IgD-negative memory B cell (primary cell): ENCODE measurements at places on chromosomes 2 and 18. TPM values are rescaled to one million over a fixed set of nuclear protein-coding genes. Genes with fewer than 3 reads are reported as not detected.

RGPD3 gene
- 0.06 TPM for polyA plus RNA-seq

DSG2 gene
- not detected for polyA plus RNA-seq

SCG2 gene
- not detected for polyA plus RNA-seq

MAPK4 gene
- polyA plus RNA-seq: not detected

RESP18 gene
- polyA plus RNA-seq: not detected

NXPH2 gene
- polyA plus RNA-seq: not detected

OXER1 gene
- 0.63 TPM for polyA plus RNA-seq

COPS9 gene
- polyA plus RNA-seq: 235 TPM

SLC66A3 gene
- 48.6 TPM for polyA plus RNA-seq

ZNF804A gene
- 4.5 TPM for polyA plus RNA-seq

TLX2 gene
- polyA plus RNA-seq: not detected

LAMA3 gene
- not detected for polyA plus RNA-seq

HRH4 gene
- not detected for polyA plus RNA-seq

GORASP2 gene
- 74.1 TPM for polyA plus RNA-seq

ACOXL gene
- not detected for polyA plus RNA-seq

KCNJ13 gene
- 0.09 TPM for polyA plus RNA-seq

UNC80 gene
- not detected for polyA plus RNA-seq

C2orf66 gene
- not detected for polyA plus RNA-seq

RFTN2 gene
- polyA plus RNA-seq: not detected

PIKFYVE gene
- 15.5 TPM for polyA plus RNA-seq

CD226 gene
- 3.8 TPM for polyA plus RNA-seq

ST8SIA5 gene
- not detected for polyA plus RNA-seq

COL4A3 gene
- 6.2 TPM for polyA plus RNA-seq

CEBPZ gene
- 19.1 TPM for polyA plus RNA-seq

PRKAG3 gene
- not detected for polyA plus RNA-seq

IL1B gene
- polyA plus RNA-seq: not detected

CCNYL1 gene
- 2.4 TPM for polyA plus RNA-seq

SUMO1 gene
- 138 TPM for polyA plus RNA-seq

CCBE1 gene
- not detected for polyA plus RNA-seq

FLACC1 gene
- polyA plus RNA-seq: 0.64 TPM

C1GALT1C1L gene
- polyA plus RNA-seq: not detected
